Stimulated activated CD4-positive, alpha-beta T cell treated with anti-CD3 and anti-CD28 coated beads, Interleukin-4, amount 100 ng/mL, for 4 hours (primary cell): ENCODE measurements at places on chromosomes 5 and 9.

GRCh38 chr5:133485468-133485867 lies 126.9 kb downstream of the FSTL4 start:
- DNase-seq, result no peak

DNA sequence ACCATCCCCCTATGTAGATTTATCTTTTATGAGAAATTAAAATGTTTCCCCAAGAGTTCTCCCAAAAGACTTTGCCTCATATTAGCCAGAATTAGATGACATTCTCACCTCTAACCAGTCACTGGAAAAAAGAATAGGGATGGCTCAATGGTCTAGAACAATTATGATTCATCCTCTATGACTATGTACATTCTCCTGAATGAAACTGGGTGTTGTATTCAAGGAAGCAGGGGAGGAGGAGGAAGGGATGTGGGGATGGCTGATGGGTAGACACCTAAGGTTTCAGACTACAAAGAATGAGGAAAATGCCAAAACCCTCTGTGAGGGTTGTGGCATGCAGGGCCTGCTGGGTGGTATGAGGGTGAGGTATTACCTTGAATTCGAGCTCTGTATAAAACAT lies 49.5 kb upstream of the BRINP1 start:
- DNase-seq, result no peak

DNA sequence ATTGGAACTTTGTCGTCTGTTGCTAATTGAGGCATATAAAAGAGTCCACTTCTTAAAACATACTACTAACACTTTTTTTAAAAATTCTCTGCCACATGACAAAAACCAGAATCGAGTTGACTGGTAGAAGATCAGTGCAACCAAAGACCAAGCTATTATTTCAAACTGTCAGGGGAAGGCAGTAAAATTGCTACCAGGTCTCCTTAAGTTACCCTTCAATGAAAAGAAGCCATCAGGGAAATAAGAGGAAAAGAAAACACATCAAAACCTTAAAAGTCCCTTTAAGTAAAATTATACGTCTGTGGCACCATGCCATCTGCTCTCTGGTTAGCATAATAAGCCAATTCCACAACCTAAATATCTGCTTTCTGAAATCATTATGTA lies 9.6 kb downstream of the ZNF608 start:
- no peak for DNase-seq

DNA sequence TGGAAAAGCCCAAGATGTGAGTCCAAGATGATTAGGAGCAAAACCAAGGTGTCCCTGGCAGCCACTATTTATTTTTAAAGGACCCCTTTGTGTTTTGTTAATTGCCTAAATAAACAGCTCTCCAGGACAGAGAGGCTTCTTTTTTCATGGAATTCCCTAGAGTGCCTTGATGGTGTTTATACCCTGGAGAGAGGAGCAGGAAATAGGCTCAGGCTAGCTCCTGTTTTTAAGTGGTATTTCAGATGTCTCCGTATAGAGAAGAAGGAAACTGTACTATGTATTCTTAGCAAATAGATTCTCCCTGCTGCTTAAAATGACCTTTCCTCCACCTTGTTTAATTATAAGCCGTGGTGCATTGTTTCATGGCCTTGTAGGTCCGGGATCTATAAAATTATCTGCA lies 292.4 kb downstream of the CD180 start:
- no peak for DNase-seq

DNA sequence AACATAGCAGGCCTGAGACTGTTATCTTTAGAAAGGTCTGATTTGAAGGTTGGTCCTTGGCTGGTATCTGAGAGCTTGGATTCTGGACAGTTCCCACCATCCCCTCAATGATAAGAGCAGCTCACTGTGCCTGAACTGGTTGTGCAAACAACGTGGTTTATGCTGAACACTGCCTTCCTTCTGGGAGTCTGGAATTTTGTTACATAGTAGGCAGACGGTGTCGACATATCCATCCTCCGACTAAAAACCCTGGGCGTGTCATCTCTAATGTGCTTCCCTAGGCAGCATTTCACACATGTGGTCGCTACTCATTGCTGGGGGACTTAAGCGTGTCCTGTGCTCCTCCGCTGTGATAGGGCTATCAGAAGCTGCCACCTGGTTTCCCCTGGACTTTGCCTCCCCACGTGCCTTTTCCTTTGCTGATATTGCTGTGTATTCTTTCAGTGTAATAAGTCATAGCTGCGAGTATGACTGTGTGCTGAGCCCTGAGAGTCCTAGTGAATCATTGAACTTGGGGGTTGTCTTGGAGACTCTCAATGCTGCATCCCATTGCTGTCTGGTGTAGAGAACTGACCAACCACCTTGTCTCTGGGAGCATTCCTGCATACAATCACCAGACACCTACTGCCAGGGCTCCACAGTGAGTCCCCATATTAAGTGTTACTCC lies 119.1 kb upstream of the TBC1D2 start:
- no peak for DNase-seq

- no peak for DNase-seq
Measured at GRCh38 chr5:131148835-131149234, 16.2 kb downstream of the HINT1 start.

GRCh38 chr9:38182321-38182720 lies 113.3 kb upstream of the SHB start:
- DNase-seq, result no peak

GRCh38 chr5:155091063-155091648 lies 77.6 kb downstream of the KIF4B start:
- DNase-seq, result no peak

GRCh38 chr5:122507581-122507980 lies 195.5 kb downstream of the SNCAIP start:
- DNase-seq, result no peak

- no peak for DNase-seq
Measured at GRCh38 chr5:174571662-174572397, 152.6 kb upstream of the MSX2 start.

DNA sequence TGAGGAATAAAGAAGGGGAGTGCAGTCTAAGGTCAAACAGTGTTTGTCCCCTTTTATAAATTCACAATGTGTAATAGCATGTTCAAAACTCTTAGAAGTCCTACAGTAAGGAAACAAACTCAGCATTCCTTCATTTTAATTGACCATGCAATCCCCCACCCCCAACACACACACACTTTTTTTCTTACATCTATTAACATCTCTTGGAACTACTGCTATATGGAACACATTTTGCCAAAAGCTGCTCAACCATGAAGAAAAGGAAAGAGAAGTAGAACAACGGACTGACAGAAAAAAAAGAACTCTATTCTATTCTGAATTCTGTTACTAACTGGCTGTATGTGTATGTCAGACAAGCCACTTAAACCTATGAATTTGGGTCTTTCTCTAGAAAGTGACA lies 2.8 kb upstream of the CTNNAL1 start:
- no peak for DNase-seq

DNA sequence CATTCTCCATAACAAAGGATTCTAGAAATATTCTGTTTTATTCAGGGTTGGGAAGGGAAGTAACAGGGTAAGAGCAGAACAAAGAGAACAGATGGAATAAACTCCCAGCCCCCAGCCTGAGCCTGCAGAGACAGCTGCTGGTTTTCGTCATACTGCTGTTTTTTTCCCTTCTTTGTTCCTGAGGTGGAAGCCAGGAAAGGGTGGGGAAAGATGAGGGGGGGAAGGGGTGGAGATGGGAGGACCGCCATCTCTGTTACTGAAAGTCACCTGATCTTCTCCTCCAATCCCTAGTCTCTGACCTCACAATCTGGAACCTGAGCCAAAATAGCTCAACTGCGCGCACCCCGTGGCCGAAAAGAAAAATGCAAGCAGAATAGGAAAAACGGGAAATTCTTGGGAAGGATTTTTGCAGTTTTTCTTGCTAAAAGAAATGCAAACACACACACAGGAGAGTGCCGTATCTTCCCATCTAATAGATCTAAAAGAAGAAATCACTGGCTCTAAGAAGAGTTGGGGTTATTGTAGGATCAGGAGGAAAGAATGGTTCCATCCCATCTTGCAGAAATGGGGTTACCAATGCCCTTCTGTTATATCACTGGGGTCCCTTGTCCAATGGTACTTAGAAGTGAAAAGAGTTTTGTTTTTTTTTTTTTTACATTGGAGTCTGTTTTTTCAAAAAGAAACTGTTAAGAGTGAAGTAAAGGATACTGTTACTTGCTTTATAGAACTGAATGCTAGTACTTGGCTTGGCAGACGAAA lies 57.9 kb downstream of the DIAPH1 start:
- DNase-seq, result no peak

- DNase-seq, result no peak
Measured at GRCh38 chr5:62168506-62169281, 137.3 kb upstream of the KIF2A start.

DNA sequence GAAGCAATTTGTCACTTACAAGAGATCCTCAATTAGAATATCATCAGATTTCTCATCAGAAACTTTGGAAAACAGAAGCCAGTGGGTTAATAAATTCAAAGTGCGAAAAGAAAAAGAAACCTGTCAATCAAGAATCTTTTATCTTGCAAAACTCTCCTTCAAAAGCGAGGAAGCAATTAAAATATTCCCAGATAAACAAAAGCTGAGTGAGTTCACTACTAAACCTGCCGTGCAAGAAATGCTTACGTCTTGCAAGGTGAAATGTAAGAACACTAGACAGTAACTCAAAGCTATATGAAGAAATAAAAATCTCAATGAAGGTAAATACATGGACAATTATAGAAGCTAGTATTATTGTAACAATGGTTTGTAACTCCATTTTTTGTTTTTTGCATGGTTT lies 62.8 kb upstream of the IL33 start:
- DNase-seq, result no peak

- DNase-seq, result no peak
Measured at GRCh38 chr9:122988141-122988540, 45.3 kb upstream of the GPR21 start.

- no peak for DNase-seq
Measured at GRCh38 chr5:79495311-79495710, 18.6 kb downstream of the HOMER1 start.

GRCh38 chr5:147893820-147894219 lies 12.5 kb downstream of the C5orf46 start:
- no peak for DNase-seq
